Activated T-helper 17 cell treated with anti-CD3 and anti-CD28 coated beads, Interleukin-2, amount 50 U/mL, for 72 hours (primary cell): ENCODE measurements at places on chromosomes 1 and 21.
A peak's percentile ranks its signal among the peaks of the same experiment; 100 is the strongest.

GRCh38 chr1:233673261-233673946 is 59.5 kb downstream of the KCNK1 start:
- no peak for ATAC-seq

- no peak for ATAC-seq
These were observed 18.4 kb upstream of the TSPAN2 start for GRCh38 chr1:115107516-115108260.

DNA sequence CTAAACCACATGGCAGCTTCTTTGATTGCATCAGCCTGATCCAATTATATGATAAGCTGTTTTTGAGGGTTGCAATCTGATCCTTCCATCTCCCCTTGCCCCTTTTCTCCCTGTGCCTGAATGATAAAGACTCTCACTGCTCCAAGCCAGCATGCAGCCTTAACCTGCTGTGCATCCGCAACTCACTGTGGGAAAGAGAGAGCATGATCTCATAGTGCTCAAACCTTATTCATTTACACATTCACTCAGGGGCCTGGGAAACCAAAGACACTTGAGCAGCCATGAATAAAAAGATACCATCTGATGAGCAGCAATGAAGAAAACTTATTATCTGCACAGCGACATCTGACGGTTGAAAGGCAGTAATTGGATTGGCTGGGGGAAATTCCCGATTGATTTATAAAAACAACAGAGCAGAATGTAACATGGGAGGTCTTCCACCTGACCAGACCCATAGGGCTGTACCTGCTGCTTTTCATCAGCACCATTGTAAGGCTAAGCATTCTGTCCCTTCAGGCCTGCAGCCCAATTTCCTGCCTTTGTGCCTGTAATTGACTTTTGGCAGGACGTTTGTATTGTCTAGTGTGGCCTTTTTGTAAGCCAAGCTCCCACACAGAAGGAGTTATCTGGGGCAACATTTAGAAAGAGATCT is 62.5 kb downstream of the KIAA0040 start:
- no peak for ATAC-seq

GRCh38 chr1:183228347-183229220 is 42.5 kb downstream of the LAMC2 start:
- no peak for ATAC-seq

DNA sequence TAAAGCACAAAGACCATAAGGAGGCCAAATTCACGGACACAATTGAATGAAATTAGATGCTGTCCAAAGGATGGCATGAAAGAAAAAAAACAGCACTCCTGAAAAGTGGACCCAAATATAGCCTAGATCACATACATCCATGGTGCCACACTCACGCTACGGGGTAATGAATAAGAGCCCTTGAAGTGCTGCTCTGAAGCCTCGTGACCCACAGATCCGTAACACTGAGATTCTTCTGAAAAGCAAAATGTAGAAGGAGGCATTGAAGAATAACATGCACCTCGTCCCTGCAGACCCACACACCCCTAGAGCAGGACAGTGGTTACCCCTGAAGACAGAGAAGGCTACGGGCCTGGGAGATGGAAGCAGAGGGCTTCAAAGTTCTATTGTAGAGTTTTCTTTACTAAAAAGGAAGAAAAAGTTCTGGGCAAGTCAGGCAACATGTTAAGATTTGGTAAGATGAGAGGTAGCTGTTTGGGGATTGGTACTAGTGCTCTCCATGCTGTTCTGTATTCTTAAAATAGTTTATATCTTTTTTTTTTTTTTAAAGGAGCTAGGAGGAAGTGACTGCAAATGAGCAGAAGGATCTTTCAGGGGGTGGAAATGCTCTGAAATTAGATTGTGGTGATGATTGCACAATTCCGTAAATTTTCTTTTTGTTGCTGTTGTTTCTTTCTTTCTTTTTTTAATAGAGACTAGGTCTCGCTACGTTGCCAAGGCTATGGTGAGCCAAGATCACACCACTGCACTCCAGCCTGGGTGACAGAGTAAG is 4.1 kb upstream of the ITGB2 start:
- no peak for ATAC-seq

- ATAC-seq = no peak
These were observed 30.1 kb downstream of the SLC1A7 start for GRCh38 chr1:53112271-53112774.

DNA sequence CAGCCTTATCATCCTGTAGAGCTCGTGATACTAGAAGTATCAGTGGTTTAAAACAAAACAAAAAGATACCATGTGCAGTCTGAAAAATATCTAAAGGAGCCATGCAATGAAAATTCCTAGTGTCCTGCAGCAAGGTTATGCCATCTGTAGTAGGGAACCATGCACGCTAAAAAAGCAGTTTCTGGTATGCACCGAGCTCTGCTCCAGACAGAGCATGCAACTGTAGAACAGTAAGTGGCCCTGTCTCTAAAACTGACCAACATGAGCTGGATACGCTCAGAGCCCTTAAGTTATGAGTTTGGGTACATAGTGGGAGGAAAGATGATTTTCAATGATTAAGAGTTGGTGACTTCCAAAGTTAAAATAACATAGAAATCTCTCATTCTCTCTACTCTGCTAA is 159.3 kb upstream of the ADAMTS5 start:
- ATAC-seq = no peak

DNA sequence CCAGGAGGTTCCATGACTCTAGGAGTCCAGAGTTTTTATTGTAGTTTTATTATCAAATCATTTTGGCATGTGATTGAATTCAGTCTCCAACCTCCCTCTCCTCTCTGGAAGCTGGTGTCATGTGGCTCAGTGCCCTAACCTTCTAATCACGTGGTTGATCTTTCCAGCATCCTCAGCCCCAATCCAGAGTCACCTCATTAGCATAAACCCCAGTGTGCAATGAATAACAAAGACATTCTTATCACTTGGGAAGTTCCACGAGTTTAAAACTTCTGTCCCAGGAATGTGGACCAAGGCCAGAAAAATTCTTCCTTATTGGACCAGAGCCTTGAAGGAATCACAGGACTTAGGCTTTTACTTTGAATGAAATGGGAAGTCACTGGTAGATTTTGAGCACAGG is 52.2 kb downstream of the KIRREL1 start:
- ATAC-seq = no peak

DNA sequence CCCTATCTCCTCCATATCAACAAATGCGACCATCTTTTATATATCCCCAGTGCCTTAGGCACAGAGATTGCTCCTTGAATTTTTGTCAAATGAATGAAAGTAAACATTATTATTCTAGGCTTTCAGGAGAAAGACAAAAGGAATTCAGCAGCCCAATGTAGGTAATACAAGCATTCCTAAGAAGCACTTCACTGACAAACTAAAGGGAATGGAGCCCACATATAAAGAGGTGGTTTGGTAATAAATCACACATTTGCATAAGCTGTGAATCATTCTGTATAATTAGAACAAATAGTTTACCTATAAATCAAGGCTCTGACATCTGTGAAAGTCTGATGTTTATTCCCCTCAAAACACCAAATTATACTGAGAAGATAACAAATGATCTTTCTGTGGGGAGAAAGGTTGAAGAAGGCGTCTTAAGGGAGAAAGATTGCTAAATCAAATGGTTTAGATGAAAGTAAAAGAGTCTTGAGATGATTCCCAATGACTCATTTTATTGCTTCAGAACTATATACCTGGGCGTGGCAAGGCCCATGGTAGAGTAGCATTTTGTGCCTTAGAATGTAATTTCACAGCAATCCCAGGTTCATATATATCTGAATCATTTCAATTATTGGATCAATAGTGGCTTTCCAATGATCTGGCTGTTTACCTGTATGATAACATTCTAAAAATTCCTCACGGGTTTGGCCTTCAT is 558.1 kb downstream of the AGBL4 start:
- ATAC-seq = no peak

- ATAC-seq = peak; percentile 2
These were observed 2.4 kb downstream of the SSBP3 start for GRCh38 chr1:54403808-54404261.
